Stimulated activated CD4-positive, alpha-beta T cell treated with anti-CD3 and anti-CD28 coated beads, Interleukin-1b, Interleukin-23, amount 100 ng/mL, for 1 hour (primary cell): ENCODE measurements at places on chromosomes 6 and 20.

DNA sequence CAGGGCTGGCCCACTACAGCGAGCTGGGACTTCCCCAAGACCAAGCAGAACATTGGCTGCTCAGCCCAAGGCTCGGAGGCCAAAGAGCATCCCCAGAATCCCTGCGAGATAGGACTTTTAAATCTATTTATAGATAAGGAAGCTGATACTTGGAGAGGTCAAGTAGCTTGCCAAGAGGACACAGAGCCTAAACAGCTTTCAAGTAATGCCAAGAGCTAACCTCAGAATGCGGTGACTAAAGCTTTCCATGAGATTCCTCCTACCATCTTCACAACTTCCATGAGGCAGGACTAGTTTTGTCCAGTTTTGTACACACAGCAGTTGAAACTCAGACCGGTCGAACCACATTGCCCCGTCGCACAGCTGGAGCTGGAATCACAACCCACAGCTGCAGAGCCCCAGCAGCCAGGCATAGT is 168.1 kb upstream of the TOP1 start:
- DNase-seq = no peak

DNA sequence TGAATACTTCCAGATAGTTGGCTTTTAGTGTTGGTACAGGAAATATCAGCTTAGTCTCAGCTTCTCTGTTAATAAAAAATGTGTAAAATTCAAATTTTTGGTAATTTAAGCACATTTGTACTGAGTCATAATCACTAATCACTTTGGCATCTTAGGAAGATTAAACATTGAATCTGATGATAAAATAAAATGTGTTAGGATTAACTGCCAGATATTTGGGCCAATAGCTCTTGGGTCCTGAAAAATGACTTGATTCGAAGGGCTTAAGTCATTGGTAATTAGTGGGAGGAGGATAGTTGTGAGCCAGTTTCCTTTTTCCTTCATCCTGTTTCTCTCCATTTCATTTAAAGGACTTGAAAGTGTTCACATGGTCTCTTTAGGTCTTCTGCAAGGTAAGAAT is 426.1 kb downstream of the RFPL4B start:
- DNase-seq = no peak

- DNase-seq = no peak
Measured at GRCh38 chr6:35371494-35372262, 29.3 kb downstream of the PPARD start.

DNA sequence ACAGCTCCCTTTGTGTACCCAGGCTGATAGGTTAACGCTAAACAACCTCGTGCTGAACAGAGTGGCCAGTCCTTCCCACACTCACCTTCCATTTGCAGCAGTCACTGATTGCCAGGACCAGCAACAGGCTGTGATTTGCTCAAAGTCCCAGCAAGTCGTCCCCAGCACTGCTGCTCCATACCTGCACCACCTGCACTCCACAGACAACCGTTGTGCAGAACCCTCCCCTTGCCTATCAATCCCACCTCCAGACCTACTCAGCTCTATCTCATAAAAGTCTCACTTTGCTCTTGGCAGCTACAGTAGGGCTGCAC is 43.1 kb upstream of the SCML4 start:
- no peak for DNase-seq

DNA sequence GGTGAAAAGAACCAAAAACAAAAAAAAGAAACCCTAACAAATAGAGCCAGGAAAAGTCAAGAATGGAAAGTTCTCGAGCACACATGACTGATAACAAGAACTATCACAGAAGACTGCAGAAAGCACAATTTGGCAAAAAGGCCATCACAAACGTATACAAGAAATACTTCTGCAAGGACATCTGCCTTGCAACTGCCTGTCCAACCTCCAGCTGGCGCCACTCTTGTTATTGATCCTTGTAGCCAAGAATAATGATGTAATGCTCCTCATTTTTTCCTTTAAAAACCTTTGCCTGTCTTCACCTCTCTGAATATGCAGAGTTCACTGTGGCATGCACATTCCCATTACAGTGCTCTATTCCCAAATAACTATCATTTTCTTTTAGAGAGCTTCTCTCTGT is 87.9 kb upstream of the BMP5 start:
- DNase-seq = no peak

DNA sequence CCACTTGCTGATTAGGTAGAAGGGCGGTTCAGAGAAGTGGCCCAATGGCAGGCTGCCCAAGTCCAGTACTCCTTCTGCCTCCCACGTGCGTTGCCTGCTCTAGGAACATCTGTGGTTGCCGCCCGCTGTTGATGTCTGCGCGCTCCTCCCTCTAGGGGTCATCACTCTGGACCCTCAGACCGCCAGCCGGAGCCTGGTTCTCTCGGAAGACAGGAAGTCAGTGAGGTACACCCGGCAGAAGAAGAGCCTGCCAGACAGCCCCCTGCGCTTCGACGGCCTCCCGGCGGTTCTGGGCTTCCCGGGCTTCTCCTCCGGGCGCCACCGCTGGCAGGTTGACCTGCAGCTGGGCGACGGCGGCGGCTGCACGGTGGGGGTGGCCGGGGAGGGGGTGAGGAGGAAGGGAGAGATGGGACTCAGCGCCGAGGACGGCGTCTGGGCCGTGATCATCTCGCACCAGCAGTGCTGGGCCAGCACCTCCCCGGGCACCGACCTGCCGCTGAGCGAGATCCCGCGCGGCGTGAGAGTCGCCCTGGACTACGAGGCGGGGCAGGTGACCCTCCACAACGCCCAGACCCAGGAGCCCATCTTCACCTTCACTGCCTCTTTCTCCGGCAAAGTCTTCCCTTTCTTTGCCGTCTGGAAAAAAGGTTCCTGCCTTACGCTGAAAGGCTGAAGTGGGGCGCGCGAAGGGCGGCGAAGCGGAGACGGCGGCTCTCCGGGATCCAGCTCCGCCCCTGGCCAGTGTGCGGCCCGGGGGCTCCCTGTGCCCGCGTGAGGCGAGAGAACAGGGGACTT is 8.5 kb downstream of the TRIM15 start:
- no peak for DNase-seq
